Mesothelial cell of epicardium (in vitro differentiated cells): ENCODE measurements at places on chromosomes 5 and 9.

- DNase-seq = no peak
These were observed 25.5 kb downstream of the GOLM1 start for GRCh38 chr9:86073839-86074238.

- DNase-seq = no peak
These were observed 880 bp downstream of the ARID3C start for GRCh38 chr9:34627716-34628655.

GRCh38 chr9:99592834-99593574 lies 228.7 kb upstream of the NR4A3 start:
- DNase-seq = no peak

DNA sequence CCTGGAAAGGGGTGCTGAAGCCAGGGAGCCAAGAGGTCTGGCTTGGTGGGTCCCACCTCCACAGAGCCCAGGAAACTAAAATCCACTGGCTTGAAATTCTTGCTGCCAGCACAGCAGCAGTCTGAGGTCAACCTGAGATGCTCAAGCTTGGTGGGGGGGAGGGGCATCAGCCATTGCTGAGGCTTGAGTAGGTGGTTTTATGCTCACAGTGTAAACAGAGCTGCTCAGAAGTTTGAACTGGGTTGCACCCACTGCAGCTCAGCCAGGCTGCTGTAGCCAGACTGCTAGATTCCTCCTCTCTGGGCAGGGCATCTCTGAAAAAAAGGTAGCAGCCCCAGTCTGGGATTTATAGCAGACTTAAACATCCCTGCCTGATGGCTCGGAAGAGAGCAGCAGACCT lies 55.5 kb upstream of the FBXL17 start:
- no peak for DNase-seq

GRCh38 chr9:19130436-19130835 lies 3.1 kb upstream of the PLIN2 start:
- DNase-seq = no peak

DNA sequence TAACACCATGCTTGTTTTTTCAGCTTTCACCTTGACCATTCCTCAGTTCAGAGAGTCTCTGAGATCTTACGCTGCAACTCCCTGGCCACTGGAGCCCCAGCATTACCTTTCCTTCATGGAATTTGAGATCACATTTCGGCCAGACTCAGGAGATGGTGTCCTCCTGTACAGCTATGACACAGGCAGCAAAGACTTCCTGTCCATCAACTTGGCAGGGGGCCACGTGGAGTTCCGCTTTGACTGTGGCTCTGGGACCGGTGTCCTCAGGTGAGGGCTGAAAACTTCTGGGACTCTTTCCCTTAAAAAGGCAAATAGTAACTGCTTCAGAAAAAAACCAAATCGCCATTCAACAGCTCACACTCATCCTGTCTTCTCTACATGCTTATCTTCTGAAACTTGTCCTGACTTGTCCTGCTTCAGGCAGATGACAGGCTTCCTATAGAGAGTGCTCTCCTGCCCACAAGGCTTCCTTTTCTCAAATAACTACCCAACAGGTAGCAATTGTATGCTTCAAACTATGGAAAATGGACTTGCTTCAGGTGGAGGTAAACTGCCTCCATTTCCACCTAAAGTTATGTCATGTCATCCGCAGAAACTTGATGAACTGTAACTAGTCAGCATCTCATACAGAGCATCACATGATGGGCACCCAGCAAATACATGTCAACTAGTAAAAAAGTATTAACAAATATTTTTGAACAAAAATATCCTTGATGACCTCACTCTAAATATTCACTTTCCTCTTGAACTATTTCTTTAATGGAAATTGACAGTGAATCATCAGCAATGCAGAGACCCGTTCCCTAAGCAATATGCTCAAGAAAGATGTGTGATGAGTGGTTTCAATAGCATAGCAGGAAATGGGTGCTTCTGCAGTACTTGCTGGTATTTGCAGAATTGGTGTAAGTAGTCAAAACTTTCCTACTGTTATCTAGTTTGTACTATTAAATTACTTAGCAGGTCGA lies 129.2 kb downstream of the LIFR start:
- no peak for DNase-seq

- DNase-seq = no peak
These were observed 409.3 kb downstream of the AGTPBP1 start for GRCh38 chr9:85332487-85332886.

GRCh38 chr5:177264178-177264577 lies 39.3 kb downstream of the RAB24 start:
- DNase-seq = no peak

- DNase-seq = no peak
These were observed 116.8 kb downstream of the MACIR start for GRCh38 chr5:103375350-103375749.

DNA sequence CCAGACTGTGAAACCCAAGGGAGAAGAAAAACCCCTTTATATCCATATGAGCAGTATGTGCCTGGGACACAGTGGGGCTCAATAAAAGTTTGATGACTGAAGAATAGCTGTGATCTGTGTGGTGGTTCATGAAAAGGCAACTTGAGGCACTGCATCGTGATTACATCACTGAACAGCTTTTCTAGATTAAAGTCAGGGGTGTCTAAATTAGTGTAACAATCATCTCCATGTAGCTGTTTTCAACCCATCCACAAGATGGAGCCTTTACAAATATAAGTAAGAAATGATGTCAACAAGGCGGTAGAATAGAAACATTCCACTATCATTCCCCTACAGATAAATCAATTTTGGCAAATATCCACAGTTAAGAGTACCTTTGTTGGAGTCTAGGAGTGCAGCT lies 55.5 kb downstream of the PRRC1 start:
- DNase-seq = no peak

DNA sequence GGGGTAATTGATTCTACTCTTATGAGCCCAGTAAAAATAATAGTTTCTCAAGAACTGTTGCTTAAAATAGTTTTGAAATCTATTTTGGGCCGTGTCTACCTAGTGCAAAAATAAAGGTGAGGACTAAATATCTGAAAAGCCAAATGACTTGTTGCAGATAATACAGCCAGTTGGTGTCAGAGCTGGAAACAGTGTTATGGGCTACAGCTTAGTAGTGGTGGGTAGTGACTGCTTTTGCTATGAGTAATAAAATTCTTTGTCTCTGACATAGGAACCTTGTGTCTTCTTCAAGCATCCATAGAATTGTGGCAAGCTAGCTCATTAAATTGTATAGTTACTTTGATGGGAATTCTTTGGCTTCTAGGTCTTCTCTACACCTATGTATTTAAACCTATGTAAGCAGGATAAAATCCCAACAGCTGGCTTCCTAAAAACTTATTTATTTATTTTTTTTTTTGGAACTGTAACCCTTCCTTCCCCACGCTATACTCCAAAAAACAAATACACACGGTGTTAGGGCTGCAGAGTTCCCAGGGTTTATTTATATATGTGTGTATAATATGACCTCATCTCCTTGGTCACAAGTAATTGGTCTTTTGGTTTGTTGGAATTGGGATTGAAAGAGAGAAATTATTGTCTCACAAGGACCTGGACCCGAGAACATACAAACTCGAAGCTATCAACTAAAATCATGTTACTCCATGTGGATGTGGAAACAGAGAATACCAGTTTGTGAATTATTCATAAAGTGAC lies 138.0 kb downstream of the NUDT12 start:
- no peak for DNase-seq

DNA sequence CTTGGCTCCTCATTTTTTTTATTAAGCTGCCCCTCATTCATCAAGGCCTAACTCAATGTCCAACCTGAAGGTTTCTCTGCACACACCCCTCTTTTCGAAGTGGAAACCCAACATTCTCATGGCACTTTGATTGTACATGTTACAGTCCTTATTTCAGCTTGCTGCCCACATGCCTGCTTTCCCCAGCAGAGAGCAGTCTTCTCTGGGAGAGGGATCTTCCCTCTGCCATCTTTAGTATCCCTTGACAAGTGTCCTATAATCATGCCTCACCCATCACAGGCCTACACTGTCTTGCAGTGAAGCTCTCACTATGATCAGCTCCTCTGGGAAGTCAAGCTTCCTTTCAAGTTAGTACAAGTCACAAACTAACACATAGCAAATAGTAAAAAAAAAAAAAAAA lies 175.1 kb downstream of the ACER2 start:
- DNase-seq = no peak

DNA sequence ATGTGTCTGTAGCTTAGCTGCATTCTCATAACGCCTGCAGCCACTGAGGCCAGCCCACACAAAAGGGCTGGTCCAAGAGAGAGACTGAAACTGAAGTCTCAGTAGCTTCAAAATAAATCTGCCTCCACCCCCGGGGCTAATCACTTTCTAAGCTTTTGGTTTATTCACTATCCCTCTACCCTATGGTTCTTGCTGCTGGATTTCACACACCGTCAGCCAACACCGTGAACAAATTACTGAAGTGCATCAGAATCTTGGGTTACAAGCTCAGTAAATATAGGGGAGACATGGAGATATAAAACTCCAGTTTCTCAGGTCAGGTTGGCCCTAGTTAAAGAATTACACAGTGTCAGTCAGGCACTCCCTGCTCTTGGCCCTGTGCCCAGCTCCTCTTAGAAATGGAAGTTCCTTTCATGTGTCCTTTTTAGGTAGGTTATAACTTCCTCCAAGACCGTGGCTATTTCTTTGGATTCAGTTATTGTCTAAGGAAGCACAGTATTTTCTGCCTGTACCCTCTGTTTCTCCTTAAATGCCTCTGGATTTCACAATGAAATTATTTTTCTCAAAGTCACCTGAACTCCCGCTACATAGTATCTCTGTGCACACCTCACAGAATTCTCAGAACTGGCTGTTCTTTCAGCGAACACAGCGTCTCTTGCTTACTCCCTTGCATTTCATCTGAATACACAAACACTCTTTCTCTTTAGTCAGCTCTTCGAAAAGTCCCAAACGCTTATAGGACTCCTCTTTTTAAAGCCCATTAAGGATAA lies 112.5 kb downstream of the FAM174A start:
- DNase-seq = peak; percentile 74

DNA sequence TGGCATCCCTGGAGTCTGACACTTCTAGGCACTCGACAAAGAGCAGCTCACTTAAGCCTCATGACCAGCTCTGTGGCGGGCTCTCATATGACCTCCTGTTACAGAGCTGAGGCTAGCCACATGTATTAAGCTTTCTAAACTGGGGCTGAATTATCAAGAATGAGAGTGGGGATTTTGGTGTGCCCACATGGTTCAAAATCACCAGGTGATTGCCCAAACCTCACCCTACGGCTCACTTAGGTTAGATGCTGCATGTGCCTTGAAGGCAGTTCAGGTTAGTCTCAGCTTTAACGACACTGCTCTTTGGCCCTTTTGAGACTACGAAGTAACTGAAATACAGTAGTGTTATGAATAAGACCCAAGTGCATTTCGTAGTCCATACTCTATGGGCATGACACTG lies 39.4 kb upstream of the SMIM32 start:
- DNase-seq = no peak

DNA sequence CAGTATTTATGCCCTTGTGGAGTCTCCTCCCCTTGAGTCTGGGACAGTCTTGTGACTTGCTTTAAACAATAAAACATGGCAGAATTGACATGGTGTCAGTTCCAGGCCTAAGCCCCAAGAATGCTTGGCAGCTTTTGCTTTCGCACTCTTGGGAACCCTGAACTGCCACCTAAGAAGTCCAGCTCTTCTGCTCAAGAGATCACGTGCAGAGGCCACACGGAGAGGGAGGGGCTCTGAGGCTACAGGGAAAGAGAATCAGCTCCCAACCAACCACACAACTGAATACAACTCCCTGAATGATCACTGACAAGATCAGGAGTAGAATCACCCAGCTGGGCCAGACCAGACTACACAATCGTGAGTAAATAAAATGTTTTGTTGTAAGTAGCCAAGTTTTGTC lies 97.6 kb downstream of the MED27 start:
- DNase-seq = no peak

- peak; percentile 55 for DNase-seq
These were observed 724 bp downstream of the MACROH2A1 start for GRCh38 chr5:135398160-135398854.

- no peak for DNase-seq
These were observed 157.6 kb downstream of the TTC39B start for GRCh38 chr9:15149450-15149849.

- no peak for DNase-seq
These were observed 4.0 kb downstream of the HDAC3 start for GRCh38 chr5:141632650-141633049.

DNA sequence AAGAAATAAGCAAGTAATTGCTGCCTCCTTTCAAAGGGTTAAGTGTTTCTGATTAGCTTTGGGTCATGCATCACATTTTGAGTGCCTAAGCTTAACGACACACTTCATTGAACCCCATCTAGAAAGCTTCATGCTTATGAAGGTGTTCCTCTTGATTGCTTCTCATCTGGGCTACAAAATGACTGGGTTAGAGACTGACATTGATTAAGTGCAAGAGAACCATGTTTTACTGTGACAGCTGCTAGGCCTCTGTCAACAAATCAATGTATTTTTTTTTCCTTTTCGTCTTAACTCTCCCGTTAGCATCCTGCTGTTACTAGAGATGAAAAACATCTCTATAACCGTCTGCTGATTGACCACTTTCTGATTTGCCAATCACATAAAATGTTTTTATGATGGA lies 725.0 kb downstream of the TLE1 start:
- DNase-seq = no peak

- DNase-seq = no peak
These were observed 93.9 kb downstream of the YIPF5 start for GRCh38 chr5:144076521-144077083.

DNA sequence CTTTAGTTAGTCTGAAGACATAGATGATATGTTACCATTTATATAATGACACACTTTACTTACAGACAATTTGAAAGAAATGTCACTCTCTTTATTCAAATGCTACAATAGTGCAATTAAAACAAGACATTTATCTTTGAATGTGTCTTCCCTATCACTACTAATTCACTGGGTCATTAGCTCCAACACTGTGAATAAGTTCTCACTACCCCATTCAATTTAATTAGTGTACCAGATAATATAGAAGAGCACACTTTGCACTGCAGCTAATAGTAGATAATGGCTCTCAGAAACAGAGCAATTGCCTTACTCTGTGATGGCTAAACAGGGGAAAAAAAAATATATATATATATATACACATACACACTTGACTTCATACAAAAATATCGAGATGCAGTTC lies 497.0 kb downstream of the DTWD2 start:
- no peak for DNase-seq

DNA sequence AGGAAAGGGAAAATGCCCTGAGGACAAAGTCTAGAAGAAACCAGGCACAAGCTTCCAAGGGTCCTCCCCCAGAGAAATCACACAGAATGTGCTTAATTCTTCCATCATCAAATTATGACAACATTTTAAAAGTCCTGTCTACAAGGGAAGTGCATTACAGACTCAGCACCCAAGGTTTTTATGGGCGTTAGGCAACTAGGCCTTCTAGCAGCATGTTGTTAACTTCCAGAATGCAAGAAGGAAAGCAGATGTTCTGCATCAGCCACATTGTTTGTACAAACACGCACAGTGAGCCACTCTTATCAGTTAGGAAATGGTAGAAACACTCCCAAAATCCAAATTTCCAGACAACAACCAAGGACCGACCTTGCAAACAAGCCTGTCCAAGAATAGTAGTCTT lies 26.5 kb downstream of the SMC5 start:
- no peak for DNase-seq

- DNase-seq = no peak
These were observed 48.7 kb downstream of the PCSK1 start for GRCh38 chr5:96384353-96384752.
